HS-27A (cell line): ENCODE measurements at places on chromosomes 5 and 9.

GRCh38 chr5:17289681-17290539, 72.5 kb downstream of the BASP1 start:
- no peak for DNase-seq

GRCh38 chr5:168971100-168971499, 329.8 kb downstream of the SLIT3 start:
- DNase-seq: no peak

DNA sequence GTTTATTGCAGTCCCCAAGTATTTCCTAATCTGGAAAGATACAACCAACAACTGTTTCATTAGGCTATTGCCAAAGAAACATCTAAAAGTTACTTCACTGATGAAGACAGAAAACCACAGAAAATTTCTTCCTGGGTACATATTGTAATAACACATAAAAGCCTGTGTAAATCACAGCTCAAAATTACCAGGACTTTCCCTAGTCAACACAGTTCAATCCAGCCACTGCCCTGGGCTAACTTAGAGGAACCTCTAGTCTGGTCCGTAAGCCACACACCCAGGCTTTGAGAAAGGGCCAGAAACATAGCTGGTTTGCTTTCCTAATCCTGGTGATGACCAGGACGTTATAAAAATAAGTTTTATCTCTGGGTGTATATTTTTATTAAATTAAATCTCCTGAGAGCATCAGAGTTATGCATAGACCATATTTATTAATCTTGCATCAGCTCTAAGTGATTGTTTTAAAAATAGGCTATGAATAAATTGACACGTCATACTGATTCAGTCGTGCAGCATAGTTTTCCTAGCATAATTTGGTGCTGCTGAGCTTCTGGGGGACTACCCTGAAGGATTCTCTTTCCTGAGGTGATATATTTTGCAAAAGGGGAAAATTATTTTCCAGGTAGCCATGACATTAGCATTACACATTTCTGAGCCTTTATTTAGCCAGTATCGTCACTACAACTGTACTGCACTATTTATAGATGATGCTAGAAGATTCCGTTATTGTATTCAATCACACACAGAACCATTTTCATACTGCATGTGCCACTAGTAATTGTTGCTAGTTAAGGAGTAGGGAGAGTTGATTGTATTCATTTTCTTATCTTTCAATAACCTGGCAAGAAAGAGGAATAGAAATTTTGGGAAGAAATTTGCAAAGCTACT, 12.6 kb upstream of the MUSK start:
- DNase-seq: no peak

DNA sequence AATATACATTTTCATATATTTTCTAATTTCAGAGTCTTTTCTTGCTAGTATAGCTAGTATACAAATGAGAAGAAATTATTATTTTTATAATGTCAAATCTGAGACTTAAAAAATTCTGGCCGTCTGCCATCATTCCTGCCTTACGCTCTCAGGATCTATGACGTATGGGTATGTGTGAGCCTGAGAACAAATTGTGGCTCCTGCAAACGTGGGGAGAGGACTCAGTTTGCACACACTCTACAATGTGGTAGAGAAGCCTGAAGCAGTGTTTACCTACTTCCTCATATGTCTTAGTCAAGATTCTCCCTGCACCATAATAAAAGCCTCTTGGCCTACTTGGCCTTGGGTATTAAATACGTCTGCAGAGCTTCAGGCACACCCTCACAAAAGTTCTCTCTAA, 825.4 kb downstream of the SEMA5A start:
- no peak for DNase-seq

DNA sequence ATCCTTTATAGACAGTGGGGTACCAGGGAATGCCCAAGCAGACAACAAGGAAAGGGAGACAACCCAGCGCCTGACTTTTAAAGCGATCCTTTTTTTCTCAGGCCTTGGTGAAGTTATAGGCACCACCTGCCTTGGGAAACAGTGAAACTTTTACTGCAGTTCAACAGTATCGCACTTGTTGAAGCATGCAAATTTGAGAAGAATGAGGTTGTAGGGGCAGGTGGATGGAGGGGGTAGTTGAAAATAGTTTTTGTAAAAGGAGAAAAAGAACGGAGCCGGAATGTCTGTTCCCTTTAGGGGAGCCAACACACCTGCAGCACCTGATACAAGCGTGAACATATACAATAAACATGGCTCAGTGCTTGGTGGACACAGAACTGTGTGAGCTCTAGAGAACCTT, 190.2 kb upstream of the NR3C1 start:
- DNase-seq: no peak

DNA sequence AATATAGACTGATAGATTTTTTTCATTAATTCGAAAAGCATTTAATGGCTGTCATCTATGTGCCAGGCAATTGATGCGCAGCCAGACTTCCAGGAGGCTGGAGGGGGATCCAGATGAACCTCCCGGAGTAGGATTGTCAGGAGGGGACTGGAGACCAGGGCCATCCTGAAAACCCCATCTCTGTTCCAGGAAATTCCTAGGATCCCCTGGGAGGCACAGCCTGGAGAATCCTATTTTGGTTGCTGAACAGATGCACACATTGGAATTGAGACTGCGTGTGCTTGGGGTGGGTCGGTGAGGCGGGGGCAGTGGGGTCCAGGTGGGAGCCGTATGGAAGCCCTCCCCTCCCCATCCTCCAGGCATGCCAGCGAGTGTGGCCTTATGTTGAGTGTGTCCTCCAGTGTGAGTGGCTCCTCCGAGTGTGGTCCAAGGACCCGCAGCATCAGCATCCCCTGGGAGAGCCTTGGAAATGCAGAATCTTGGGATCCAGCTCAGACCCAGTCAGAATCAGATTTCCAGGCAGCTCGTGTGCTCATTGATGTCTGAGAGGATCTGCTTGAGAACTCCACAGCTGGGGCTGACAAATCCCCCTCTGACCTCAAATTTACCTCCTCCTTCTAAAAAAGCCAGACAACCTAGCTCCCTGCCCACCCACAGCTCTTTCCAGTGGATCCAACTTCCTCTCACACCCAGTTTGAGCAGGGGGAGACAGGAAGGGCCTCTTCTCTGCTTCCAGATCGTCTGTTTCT, 38.7 kb downstream of the ROPN1L start:
- no peak for DNase-seq

- no peak for DNase-seq
These were observed 1.8 kb upstream of the LNPEP start for GRCh38 chr5:96933764-96934707.

GRCh38 chr5:61018062-61018461, 73.1 kb downstream of the NDUFAF2 start:
- DNase-seq: no peak

- no peak for DNase-seq
These were observed 255.8 kb downstream of the ROR2 start for GRCh38 chr9:91694081-91694870.

DNA sequence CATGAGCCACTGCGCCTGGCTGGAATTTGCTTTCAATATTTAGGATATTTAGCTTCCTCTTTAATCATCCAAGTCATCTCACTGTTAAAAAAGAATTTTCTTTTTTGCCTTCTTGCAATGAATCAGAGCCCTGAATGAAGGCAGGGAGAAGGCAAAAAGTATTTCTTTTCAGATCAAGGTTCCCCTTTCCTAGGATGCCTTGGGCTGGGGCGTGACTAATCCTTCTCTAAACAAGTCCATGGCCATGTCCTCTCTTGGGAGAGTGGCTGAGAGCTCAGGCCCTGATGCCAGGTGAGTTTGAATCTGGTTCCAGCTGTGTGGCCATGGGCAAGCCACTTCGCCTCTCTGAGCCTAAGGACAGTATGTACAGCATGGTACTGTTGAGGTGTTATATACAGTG, 84.8 kb upstream of the NEURL1B start:
- no peak for DNase-seq

DNA sequence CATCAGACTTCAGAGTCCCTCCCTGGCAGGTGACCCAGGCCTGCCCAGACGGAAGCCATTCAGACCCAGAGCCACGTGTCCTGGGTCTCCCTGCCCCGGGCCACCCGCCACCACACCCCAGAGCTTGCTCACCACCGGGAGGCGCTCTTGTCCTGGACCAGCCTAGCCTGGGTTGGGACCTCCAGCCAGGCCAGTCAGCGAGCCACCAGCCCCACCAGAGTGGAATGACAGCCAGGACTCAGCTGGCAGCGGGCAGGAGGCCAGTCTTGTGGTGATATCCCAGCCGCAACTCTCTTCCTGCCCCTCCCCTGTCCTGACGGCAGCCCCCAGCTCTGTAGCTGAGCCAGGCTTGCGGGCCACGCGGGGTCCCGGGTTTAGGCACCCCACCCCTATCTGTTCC, 1.7 kb upstream of the PTGDS start:
- DNase-seq: no peak

DNA sequence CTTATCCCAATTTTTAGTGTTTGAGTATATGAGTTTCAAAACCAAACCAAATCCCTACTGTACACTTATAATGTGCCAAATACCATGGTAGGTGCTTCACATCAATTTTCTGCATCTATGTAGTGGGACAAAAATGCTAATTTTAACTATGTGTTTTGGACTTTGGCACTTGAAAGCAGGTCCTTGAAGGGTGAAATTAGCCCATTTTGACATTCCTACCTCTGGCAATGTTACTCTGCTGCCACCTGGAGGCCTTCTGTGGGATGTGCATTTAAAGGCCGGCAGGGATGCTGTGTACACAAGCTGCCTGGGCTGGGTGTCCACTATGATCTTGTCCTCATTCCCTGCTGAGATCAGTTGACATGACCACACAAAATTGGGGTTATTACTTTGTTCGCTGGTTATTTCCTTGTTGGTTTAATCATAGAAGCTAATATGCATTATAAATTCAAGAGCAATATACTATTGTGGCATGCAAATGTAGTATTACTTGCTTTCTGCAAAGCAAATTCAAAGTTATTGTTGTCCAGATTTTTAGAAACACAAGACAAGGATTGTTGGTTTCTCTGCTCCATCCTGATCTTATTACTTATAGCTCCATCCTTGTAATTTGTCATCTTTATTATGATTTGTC, 166.8 kb downstream of the ARHGEF28 start:
- peak; percentile 40 for DNase-seq

DNA sequence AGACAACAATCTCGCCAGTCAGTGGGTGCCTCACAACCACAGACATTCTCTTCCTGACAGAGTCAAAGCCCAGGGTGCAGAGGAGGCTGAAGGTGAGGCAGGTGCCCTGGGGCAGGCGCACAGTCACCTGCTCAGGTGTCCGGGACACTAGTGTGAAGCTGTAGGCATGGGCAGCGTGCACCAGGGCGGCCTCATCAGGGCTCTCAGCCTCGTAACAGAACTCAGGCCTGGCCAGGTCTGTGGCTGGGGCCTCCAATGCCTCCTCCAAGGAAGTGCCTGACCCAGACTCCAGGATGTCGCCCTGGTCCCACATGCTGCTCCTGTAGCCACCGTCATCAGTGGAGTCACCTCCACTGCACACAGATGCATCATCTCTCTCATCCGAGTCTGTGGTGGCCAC, 198.7 kb downstream of the PTTG1 start:
- DNase-seq: no peak
